ENCODE measurements at places on chromosomes 13 and 19. TPM values are rescaled to one million over a fixed set of nuclear protein-coding genes. Genes with fewer than 3 reads are reported as not detected.

The PGLYRP1 gene
- not detected for total RNA-seq

The CFAP97D2 gene
- total RNA-seq, result not detected

The HIF3A gene
- not detected for total RNA-seq

The TMEM272 gene
- not detected for total RNA-seq

The PTH2 gene
- not detected for total RNA-seq

The ZNF256 gene
- 1.3 TPM for total RNA-seq

The GRK1 gene
- not detected for total RNA-seq

The VSTM2B gene
- total RNA-seq, result not detected

The AKT1S1 gene
- 108 TPM for total RNA-seq

The CDX2 gene
- total RNA-seq, result 0.64 TPM

The ZNF793 gene
- total RNA-seq, result 0.03 TPM

The URI1 gene
- total RNA-seq, result 92.9 TPM

The WIZ gene
- 20.5 TPM for total RNA-seq

The ANGPTL8 gene
- total RNA-seq, result not detected

The AMER2 gene
- total RNA-seq, result not detected

The C19orf38 gene
- not detected for total RNA-seq
